ENCODE measurements at places on chromosomes 3 and 15. TPM values are rescaled to one million over a fixed set of nuclear protein-coding genes. Genes with fewer than 3 reads are reported as not detected.

The UPK1B gene
- 31.7 TPM for total RNA-seq

DNA sequence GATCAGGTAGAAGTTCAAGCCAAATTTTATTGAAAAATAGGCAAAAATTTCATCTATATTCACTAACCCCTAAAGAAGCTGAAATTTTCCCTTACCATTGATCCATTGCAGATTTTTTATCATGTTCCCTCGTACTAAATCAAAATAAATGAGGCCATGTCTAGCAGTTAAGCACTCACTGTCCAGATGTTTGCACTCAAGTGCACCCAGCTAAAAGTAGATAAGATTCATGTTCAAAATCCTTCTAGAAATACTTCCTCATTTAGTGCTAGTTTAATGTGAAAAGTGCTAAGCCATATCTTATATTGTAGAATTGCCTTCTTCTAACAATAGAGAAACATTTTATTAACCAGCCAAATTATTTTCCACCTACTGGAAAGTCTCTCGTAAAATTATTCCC is 164.7 kb upstream of the UBE2E2 start:
- no peak for DNase-seq

GRCh38 chr3:126870608-126871210 is 112.2 kb upstream of the PLXNA1 start:
- no peak for DNase-seq

- DNase-seq: no peak
These were observed 10.0 kb upstream of the ARL8B start for GRCh38 chr3:5112043-5112442.

DNA sequence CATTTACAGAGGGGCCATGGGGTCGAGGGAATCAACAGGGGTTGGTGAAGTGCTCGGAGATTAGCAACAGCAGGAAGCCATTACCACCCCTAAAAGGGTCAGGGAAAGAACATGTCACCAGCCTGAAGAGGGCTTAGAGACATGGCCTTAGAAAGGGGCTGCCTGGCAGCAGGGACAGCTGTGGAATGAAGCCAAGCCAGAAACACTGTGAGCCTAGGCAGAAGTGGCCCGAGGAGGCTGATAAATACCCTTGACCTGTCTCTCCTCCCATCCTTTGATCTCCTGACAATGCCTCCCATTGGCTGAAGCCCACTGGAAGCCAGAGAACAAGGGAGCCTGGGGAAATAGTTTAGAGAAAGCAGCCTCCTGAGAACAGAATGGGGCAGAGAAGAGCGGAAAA is 31.4 kb downstream of the GPD1L start:
- DNase-seq: no peak

- peak; percentile 50 for DNase-seq
These were observed 610 bp downstream of the ARID3B start for GRCh38 chr15:74541494-74542165.

DNA sequence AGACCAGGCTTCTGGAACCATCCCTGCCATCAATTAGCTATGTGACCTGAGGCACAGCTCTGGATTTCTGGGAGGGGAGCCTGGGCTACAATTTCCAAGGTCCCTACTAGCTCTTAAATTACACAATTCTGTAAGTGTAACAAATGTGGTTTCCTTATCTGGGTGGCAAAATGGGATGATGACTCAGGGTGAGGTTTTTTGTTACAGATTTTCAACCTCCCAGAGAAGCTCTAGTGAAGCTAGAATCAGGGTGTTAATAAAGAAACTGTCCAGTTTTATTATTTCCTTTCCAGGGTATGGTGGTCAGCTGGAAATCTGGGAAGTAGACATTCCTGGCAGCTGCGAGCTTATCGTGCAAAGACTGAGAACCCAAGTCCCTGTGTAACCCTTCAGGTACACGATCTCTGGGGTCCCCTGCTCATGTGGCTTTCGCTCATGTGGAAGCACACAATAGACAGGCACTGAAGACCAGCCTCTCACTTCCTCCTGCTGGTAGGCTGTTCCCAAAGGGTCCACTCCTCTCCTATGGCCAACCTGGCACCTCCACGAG is 7.3 kb downstream of the RAB27A start:
- peak; percentile 14 for DNase-seq

- no peak for DNase-seq
These were observed 2.0 kb downstream of the XRN1 start for GRCh38 chr3:142445816-142446254.

DNA sequence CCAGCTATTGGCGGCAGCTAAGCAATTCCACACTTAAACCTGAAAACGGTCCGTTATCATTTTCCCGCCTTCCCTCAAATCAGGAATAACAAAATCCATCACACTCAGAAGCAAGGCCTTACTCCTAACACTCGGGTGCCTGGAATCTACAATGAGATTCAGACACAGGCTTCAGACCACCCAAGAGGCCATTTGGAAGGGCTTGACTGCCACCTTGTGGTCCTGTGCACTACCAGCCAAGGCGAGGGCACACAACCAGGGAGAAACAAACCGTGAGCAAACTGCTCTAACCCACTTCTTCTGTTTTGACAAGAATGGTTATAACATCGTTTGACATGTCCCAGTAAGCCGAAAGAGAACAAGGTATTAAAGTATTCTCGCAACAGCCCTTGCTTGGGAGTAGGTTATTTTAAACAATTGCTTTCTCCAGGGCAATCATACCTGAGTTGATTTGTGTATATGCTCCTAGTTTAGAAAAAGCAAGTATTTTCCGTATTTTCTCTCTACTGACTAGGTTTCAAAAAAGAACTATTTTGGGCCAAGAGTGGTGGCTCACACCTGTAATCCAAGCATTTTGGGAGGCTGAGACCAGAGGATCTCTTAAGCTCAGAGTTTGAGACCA is 40.1 kb upstream of the TAFA4 start:
- DNase-seq: peak; percentile 32

Measured in Caki2 (cell line).